ENCODE measurements at places on chromosomes 3 and 15.

- no peak for DNase-seq
Measured at GRCh38 chr3:58048301-58048700, 40.1 kb downstream of the FLNB start.

- no peak for DNase-seq
Measured at GRCh38 chr3:23189187-23189586, 13.9 kb upstream of the UBE2E2 start.

DNA sequence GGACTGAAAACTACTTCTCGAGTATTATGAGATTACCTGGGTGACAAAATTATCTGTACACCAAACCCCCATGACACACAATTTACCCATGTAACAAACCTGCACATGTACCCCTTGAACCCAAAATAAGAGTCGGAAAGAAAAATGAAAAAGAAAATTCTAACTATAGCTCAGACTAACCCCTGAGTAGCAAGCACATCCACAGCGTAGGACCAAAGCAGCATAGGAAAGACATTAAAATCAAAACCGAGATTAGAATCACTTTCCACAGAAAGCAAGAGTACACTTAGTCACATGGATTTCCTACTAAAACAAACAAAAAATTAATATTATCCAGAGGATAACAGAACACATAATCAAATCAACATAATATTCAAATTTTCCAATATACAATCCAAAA is 6.3 kb upstream of the PIK3CA start:
- no peak for DNase-seq

DNA sequence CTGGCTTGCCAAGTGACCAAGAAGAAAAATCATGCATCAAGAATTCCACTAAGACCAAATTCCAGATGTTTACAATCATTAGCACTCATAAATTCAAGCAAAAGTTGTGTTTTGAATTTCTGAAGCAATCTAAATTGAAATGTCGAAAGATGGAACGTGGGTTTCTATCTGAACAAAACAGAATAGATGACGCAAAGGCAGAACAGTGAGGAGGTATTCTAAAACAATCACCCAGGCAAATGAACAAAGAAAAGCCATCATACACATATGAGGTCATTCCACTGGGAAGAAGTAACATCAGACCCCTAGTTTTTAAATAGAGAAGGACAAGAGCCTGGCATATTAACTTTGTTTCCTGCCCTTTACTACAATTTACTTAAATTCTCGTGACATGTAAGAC is 58.0 kb downstream of the MCF2L2 start:
- no peak for DNase-seq

GRCh38 chr3:71421820-71422566 is 161.5 kb downstream of the FOXP1 start:
- no peak for DNase-seq

DNA sequence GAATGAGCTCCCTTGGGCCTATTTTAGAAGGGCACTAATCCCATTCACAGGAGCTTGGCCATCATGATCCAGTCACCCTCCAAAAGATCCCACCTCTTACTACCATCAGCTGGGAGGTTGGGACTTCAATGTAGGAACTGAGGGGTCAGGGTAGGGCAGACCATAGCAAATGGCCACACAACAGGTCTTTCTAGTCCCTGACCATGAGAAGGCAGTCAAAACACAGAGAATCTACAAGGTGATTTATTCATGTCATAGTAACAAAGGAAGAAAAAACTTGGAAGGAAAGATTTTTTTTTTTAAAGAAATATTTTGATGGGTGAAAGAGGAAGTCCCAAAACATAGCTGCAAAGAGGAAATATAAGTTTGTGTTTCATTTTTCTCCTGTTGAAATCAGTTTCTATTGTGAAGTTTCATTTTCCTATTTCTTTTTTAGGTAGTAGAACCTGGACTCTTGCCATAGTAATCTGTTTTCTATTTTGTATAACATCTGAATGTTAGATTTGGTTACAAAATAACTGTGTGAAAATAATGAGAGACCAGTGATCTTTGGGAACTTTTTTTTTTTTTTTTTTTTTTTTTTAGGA is 23.5 kb upstream of the TNFSF10 start:
- no peak for DNase-seq

- DNase-seq: no peak
Measured at GRCh38 chr3:127035677-127036076, 52.8 kb downstream of the PLXNA1 start.

DNA sequence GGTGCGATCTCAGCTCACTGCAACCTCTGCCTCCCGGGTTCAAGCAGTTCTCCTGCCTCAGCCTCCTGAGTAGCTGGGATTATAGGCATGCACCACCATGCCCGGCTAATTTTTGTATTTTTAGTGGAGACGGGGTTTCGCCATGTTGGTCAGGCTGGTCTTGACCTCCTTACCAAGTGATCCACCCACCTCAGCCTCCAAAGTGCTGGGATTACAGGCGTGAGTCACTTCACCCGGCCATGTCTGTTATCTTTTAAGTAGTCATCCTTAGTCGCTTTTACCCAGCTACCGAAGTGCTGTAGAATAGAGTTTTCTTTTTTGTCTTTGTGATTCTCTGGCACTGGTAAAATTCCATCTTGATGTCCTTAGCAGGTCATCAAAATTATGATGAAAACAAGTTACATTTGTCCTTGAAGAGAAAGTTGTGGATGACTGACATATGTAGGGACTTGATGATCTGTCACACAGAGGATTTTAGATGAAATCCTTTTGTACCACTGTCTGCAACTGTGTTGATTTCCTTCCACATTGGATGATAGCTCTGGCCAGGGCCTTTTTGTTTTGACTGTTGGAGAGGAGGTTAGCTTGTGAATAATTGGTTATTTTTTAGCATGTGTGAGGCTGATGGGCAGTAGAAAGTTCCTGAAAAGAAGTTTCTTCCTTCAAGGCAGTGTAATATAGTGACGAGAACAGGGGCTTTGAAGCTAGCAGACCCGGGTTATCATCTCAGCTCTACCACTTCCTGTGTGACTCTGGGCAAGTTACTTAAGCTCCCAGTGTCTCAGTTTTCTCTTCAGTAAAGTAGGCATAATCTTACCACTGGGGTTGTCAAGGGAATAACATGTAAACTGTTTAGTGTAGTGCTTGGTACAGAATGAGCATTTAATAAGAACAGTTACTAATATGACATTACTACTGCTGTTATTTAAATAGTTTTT is 18.8 kb downstream of the ATG7 start:
- DNase-seq: no peak

DNA sequence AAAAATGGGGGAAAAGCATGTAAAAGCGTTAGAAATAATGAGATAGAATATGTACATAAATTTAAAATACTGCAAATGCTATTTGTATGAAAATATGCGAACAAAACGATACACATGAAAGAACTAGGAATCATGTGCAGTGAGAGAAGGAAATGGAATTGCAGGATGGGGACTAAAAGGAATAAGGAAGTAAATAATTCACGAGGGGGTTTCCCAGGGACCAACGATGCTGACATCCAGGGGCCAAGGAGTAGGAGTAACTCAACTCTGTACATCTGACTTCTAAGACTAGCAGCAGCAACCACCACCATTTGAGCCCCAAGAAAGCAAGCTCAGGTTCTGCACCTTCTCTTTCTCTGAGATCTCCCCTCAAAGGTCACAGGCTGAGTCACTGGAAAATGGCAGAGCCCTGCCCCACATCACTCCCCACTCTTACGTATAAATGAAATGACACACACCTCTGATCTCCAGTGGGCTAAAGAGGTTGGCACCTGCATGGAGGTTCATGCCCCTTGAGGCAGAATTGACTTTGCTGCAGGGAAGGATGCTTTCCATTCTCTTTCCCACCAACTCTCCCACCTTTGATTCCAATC is 100.0 kb upstream of the DLG1 start:
- no peak for DNase-seq

DNA sequence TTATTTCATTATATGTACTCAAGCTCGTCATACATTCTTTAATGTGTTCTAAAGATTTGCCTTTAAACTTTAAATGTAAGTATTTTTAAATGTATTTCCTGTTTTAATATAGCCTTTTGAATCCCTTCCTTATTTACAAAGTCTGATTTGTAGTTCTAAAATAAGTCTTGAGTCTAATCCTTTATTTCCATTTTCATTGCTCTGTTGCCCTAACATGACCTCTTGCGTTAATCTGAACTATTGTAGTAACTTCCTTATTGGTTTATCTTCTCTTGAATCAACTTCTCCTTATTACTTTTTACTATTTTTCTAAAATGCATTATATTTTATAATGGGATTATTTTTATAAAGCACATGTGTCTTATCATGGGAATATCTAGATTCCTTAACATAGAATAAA is 24.0 kb downstream of the KNL1 start:
- no peak for DNase-seq

DNA sequence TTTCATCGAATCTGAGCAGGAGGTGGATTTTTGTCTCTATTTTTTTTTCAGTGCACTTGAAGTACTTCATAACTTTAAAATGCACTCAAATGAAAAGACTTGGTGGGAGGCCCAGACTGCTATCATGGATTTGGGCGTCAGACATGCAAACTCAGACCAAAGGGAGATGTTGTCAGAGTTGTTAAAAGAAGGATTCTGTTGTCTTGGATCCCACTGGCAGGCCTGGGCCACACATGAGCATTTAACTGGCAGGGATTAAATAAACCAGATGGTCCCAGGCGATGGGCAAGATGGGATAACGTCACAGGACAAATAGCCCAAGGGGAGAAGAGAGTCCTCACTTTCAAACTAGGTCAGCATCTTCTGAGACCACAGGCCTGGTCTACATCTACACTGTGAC is 15.4 kb downstream of the RTP1 start:
- DNase-seq: no peak

DNA sequence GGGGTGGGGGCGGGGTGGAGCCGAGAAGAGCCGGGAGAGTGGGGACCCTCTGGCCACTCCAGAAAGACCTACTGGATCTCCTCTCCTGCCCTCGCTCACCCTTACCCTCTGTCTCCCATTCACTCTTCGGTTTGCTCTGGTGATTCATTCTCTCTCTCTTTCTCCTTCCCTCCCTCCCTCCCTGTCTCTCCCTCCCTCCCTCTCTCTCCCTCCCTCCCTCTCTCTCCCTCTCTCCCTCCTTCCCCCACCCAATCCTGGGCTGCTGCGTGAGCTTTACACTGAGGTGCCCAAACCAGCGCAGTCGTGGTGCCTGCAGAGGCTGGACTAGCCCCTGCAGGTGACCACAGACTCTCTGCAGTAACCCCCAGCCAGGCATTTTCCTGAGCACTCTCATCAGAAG is 32.2 kb upstream of the ADAMTS17 start:
- no peak for DNase-seq

- DNase-seq: no peak
Measured at GRCh38 chr15:50774450-50774849, 8.9 kb upstream of the SPPL2A start.

- no peak for DNase-seq
Measured at GRCh38 chr3:24278543-24278942, 216.1 kb downstream of the THRB start.

DNA sequence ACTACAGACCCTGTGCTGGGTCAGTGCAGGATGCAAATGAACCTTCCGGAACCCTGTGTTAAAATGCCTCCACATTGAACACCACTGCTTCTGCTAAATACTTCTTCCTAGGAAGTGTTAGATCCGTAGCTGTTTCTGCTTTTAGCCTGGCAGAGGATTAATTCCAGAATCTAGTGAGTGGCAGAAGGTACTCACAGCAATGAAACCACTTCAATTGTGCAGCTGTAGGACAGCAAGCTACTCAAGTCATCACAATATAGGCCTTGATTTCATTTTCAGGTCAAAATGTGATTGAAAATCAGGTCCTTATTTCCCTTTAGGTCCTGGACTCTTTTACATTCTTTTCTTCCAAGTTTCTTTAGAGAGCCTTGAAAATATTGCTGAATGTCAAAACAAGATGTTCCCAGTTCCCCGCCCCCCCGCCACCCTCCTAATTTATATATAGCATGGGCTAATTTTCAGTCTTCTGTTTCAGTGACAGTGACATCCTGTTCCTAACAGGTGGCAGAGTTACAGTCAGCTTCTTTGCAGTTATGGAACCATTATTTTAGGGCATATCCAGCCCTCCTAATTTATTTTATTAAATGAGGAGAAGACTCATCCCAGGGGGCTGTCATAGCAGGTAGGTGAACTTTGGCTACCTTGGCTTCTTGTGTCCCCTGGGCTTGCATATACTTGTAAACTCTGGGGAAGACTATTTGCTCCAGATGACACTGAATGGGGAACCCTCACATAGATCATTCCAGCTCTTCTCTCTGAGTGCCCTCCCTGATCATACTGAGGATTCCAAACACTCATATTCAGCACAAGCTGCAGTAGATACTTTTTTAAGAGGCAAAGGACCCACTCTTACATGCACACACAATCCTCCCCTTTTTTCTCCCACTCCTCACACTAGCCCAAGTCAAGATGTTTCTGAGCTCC is 28.0 kb upstream of the ARNT2 start:
- DNase-seq: no peak

DNA sequence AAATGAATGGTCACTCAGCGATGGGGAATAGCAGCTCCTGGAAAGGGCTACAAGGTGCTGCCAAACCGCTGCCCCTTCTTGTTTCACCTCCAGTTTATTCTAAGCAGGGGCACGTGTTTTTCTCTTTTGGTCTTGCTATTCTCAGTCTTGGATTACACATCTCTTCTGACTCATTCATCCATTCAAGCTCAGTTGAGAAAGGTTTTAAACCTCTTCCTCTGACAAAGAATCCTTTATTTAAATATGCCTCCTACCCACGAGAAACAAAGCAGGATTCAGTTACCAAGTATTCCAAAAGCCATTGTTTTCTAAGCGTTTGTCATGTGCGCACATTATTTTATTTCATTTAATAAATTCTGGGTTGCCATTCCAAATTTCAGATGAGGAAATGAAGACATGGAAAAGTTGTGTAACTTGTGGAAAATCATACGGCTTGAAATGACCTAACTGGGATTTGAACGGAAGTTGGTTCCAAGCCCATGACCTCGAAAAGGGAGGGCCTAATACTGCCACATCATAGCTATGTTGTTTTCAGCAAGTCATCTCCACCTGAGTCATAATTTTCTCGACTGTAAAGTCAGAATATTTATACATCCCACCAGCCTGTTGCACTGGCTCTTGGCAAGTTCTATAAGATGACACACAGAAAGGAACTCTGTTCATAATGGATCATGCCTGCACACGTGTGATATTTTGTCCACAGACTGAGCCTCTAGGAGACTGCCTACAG is 292.0 kb upstream of the SLCO3A1 start:
- peak; percentile 91 for DNase-seq

DNA sequence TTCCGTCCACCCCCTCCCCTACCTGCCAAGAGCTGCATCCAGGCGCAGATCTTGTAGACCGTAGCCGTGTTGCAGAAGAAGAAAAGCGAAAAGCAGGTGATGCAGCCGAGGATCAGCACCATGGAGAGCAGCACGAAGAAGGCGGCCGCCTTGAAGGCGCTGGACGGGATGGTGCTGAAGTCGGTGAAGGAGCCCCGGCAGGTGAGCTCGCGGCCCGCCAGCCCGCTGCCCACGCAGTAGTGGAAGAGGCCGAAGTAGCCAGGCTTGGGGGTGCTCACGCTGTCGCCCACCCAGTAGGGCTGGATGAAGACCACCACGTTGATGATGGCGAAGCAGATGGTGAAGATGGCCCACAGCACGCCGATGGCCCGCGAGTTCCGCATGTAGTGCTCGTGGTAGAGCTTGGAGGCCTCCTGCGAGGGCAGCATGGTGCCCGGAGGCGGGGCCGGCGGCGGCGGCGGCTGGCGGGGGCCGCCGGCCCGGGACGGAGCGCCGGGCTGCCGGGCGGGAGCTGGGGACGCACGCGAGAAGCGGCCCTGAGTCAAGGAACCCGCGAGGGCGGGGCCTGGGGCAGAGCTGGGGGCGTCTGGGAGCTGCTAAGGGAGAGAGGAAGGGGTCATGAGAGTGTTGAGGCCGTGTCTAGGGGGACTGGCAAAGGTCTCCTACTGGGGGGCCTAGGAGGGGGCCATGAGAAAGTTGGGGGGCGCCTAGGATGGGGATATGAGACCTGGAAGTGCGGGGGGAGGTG is 1.2 kb downstream of the LHFPL4 start:
- DNase-seq: peak; percentile 38
